ENCODE measurements at places on chromosomes 1 and 21.

- DNase-seq, result no peak
Observed at GRCh38 chr1:5685446-5686040, 306.7 kb downstream of the NPHP4 start.

DNA sequence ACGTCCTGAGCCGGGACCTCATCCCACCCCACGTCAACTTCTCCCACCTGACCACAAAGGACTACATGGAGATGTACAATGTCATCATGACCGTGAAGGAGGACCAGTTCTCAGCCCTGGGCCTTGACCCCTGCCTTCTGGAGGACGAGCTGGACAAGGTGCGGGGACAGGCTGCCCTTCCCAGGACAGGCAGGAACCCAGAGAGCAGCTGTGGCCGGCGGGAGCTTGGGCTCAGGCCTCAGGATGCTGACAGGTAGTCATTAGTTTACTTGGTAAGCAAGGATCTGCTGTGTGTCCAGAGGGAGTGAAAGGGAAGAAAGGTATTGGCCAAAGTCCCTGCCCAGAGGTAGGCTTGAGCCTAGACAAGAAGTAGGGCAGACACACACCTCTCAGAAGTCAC, 17.6 kb upstream of the KCNC4 start:
- DNase-seq, result no peak

GRCh38 chr1:232924874-232925273, 25.5 kb upstream of the NTPCR start:
- DNase-seq, result no peak

- no peak for DNase-seq
Observed at GRCh38 chr1:40712997-40713396, 21.5 kb downstream of the NFYC start.

DNA sequence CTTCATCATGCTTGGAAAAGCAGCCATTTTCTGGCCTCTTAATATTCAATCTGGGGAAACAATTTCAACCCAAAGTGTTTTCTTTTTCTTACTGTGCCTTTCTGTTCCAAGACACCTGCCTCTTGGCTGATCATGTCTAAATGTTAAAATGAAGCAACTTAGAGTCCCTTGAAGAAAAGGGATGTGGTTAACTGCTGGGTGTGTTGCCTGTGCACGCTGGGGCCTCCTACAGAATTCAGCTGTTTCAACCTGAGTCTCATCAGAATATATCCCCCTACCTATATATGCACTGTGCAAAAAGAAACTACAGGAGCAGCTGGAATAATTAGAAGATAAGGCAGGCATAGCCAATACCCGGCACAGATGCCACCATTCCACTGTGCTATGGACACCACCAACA, 222.0 kb downstream of the OMA1 start:
- no peak for DNase-seq

- peak; percentile 50 for DNase-seq
Observed at GRCh38 chr1:226736908-226737818, 1.9 kb downstream of the ITPKB start.

DNA sequence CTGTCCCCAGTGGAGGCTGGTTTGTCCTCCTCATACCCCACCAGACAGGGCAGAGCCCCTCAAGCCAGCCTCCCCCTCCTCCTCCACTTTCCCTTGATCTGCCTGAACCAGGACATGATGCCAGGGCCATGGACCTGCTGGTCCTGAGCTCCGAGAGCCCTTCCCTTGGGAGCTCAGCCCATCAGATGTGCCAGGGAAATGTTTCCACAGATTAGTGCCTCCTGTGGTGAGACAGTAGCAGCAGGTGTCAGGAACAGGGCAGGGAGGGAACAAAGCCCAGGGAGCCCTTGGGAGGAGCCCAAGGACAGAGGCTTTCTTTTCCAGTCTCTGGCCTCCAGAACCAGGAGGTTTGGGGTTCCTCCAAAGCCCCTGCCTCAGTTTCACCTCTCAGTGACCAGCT, 14.6 kb upstream of the SLC41A1 start:
- no peak for DNase-seq

GRCh38 chr1:222462601-222463000, 85.3 kb downstream of the HHIPL2 start:
- no peak for DNase-seq

GRCh38 chr1:192546596-192547190, 28.9 kb upstream of the RGS1 start:
- DNase-seq, result no peak

DNA sequence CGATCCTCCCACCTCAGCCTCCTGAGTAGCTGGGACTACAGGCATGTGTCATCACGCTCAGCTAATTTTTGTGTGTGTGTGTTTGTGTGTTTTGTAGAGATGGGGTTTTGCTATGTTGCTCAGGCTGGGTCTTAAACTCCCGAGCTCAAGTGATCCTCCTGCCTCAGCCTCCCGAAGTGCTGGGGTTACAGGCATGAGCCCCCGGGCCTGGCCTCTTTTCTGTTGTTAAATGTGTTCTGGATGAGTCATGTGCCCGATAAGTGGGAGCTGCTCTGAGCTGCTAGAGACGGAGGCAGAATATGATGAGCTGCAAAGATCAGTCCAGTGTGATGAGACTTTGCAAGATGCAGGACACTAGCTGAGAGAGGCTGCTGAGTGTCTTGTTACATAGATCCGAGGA, 75.5 kb downstream of the VPS13D start:
- DNase-seq, result no peak

- DNase-seq, result no peak
Observed at GRCh38 chr21:18741954-18742353, 338.4 kb upstream of the TMPRSS15 start.

- no peak for DNase-seq
Observed at GRCh38 chr1:14778541-14778897, 180.0 kb downstream of the KAZN start.

DNA sequence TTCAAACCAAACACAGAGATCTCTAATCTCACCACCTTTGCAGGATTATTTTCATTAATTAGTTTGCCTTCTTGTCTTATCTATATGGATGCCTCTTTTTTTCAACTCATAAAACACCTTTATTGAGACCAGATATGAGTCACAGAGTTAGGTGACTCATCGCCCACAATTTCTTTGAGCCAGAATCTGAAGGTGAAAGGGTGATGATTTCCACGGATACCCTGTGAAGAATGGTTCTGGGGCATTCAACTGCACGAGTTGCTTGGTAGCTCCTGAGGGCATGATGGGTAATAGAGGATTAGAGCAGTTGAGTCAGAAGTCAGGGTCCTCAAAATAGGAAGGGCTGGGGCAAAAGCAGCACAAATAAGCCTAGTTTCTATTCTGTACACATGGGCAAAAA, 128.2 kb downstream of the TBX19 start:
- DNase-seq, result no peak

DNA sequence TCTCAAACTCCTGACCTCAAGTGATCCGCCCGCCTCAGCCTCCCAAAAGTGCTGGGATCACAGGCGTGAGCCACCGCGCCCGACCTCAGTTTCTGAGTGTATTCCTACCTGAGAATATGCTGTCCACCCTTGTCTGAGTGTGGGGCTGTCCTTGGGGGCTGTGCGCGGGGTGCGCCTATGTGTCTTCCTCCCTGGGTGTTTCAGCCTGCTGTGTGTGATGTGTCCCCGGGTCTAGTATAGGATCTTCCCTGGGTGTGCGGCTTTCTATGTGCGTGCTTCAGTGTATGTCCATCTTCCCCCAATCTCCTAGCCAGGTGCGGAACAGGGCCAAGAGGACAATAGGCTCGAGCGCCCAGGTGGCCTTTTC, 8.3 kb upstream of the ID3 start:
- no peak for DNase-seq

- DNase-seq, result no peak
Observed at GRCh38 chr21:40706806-40707655, 139.9 kb downstream of the DSCAM start.

- DNase-seq, result no peak
Observed at GRCh38 chr1:240232530-240232929, 140.8 kb downstream of the FMN2 start.

DNA sequence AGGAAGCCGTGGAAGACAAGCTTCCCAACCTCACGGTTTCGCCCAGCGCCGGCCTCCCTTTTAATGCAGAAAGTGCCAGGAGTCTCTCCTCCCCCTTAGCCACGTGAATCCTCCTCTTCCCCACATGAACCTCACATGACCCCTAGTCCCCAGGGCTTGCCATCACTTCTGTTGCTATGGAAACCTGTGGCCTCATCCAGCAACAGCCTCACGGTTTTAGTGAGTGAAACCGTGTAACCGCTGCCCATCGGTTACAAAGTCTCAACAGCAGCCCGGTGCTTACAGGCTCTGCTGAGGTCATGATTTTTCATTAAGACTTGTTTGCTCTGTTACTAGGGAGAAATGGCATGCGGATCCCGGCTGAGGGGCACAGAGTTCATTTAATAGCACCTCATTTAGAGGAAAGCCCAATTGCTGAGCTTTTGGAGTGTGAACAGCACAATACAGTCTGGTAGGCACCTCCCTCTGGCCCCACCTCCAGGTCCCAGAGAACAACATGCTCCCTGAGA, 143.2 kb upstream of the BACE2 start:
- DNase-seq, result no peak

- DNase-seq, result no peak
Observed at GRCh38 chr1:248906753-248907661, 972 bp downstream of the PGBD2 start.

- no peak for DNase-seq
Observed at GRCh38 chr1:15916417-15916816, 59.5 kb downstream of the ZBTB17 start.

- DNase-seq, result no peak
Observed at GRCh38 chr1:37070126-37070525, 35.8 kb upstream of the GRIK3 start.

- DNase-seq, result no peak
Observed at GRCh38 chr21:17784180-17784598, 35.0 kb downstream of the C21orf91 start.

GRCh38 chr1:89606227-89606980, 26.5 kb upstream of the LRRC8C start:
- DNase-seq, result no peak

GRCh38 chr1:70990469-70991253, 57.0 kb downstream of the PTGER3 start:
- DNase-seq, result no peak

- peak; percentile 56 for DNase-seq
Observed at GRCh38 chr1:63622849-63623566, 29.8 kb downstream of the PGM1 start.

DNA sequence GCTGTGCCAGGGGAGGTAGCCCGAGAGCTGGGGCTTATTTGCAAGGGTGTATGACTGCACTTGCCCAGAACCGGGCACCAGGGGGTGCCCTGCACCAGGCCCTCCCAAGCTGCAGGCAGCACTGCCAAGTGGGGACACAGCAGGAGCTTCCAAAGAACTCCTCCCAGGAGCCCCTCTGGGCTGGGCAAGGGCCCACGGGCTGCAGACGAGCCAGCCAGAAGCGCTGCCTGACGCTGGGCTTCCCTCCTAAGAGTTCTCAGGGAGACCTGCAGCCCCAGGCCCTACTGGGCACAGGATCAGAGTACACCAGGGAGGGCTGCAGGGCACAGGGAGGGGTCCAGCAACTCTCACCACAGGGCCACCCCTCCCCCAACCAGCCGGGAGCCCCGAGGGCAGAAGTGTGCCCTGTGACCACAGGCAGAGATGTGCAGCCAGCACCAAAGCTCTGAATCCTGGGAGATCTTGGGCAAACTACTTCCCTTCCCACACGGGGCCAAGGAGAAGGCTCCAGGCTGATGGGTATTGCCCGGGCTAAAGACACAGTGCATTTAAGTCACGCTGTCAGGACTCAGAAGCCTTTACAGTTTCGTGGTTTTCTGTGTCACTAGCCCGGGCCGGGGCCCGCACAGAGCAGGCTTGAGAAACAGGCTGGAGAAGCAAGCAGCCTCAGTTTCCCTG, 63.4 kb downstream of the KCNAB2 start:
- DNase-seq, result peak; percentile 63

DNA sequence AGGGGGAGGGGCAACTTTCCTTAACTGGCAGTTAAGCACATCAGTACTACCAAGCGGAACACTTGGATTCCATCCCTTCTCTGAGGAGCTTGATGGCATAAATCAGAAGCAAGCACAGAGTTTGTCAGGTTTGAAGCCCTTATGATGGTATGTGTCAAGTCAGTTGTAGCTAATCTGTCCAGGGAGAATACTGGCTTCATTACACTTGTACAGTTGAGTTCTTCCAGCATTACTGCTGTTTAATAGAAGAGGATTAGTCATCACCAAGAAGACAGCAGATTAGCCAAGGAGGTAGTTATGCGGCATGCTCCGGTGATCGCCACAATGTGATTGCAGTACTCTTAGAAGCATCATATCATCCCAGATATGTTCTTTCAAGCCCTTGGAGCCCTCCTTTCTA, 2.1 kb upstream of the TDRD5 start:
- DNase-seq, result no peak

GRCh38 chr1:171576144-171576543, 45.9 kb upstream of the MYOCOS start:
- DNase-seq, result no peak

DNA sequence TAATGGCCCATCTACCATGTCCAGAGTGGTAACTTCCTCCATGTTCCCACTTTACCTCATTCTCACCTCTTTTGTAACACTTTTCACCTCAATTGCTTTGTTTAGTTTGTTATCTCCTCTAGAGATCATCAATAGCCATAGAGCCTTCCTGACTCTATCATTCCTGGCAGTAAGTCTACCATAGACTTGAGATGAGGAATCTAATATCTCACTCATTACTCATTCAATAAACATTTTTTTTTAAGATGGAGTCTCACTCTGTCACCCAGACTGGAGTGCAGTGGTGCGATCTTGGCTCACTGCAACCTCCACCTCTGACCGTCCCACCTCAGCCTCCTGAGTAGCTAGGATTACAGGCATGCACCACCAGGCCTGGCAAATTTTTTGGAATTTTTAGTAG, 7.1 kb downstream of the NMNAT2 start:
- DNase-seq, result no peak

- no peak for DNase-seq
Observed at GRCh38 chr1:53371121-53371666, 43.3 kb upstream of the LRP8 start.

- DNase-seq, result no peak
Observed at GRCh38 chr21:43984905-43985689, 27.0 kb upstream of the TRAPPC10 start.

Data from NCI-H1694 treated with DMSO at 0.1 percent for 48 hours (cell line).